ENCODE measurements at places on chromosomes 16 and 17.

DNA sequence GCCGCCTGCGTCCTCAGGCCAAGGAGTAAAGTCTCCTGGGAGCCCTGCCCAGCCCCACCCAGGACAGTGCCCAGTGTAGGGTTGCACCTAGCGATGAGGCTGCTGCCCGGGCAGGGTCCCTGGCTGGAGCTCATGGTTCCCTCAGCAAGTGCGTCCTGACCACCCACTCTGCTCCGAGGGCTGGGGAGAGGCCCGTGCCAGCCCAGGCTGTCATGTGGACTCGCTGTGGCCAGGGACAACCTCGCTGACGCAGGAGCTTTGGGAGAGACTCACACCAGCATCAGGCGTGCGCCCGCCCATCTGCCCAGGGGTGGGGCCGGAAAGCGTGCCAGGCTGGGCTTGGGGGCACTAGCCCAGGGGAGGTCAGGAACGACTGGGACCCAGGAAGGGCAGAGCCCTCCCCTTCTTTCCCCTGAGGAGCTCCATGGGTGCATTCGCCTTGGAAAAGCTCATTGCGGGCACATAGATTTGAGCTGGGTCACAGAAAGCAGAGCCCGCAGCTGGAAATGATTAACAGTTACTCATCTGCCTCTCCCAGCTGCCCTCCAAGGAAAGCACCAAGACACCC lies 19.7 kb downstream of the DPEP1 start:
- DNase-seq, result no peak

- DNase-seq, result no peak
Observed at GRCh38 chr17:6554871-6555330, 1.5 kb downstream of the PITPNM3 start.

DNA sequence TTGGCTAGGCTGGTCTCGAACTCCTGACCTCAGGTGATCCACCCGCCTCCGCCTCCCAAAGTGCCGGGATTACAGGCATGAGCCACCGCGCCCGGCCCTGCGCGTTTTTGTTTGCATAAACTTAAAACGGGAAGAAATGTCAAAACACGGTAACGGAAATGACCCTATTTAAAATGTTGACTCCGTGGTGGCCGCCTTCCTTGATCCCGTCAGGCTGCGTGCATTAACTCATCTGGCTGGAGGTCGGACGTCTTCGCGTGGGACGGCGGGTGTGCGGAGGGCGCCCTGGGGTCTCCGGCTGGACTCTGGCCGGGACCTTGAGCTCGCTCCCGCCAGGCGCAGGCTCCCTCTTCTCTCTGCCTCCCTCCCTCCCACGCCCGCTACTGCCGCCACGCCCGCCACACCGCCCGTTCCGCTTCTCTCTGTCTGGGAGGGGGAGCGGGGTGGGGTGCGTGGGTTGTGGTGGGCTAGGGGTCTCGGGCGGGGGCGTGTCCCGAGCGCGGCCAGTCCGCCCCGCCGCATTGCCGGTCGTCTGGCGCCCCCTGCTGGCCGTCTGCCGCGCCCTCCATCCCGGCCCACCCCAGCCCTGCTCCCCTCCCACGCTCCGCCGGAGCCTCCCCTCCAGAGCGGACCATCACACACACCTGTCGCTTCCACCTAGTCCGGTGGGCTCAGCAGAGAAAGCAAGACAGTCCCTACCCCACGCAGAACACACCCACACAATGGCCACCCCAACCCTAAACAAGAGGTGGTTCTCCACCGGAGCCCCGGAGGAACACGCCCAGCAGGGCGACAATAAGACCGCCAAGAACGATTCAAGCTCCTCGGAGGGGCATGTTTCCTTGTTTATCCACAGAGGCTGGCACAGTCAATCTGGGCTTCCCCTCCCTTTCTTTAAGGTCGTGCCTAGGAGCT lies 1.2 kb upstream of the CCDC42 start:
- no peak for DNase-seq

GRCh38 chr16:84443166-84443802 lies 61.2 kb downstream of the MEAK7 start:
- no peak for DNase-seq

DNA sequence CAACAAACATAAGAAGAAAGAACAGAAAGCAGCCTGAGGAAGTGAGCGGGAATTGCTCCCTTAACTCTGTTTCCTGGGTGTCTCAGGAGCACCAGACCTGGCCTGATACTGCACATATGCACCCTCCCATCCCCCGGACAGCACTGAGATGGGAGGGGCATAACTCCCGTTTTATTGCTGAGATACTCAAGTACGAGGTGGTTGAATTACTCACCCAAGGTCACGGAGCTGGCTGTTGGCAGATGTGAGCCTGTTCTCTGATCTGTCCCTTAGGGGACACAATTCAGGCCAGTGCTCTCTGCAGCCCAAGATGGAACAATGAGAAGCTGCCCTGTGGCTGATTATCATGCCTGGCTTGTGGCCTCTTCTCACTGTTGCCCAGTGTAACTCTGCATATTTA lies 9.1 kb upstream of the MED9 start:
- no peak for DNase-seq

DNA sequence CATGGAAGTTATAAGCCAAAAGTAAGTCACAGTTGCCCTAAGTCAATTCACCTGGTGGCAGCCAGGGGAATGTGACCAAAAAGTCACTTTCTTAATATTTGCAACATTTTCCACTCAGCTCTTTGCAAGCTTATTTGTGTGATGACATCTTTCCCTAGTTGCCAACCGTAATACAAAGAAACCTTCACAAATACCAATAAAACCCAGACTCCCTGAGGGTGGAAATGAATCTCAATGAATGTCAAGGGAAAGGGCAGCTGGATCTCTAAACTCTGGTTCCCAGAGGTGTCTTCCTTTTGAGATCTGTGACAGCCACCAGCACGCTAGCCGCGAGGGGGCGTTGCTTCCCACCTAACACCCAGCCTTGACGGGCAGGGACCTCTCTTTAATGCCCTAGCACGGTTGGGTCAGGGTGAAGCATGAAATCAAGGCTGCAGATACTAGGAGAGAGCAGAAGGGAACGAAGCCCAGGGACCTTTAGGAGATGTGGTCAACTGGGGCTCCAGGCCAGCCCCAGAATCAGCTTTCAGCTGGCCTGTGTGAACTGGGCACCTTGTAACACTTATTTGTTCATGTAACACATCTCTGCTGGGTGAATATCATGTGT lies 82.2 kb downstream of the CMC2 start:
- DNase-seq, result no peak

- DNase-seq, result no peak
Observed at GRCh38 chr16:17633181-17633951, 162.6 kb upstream of the XYLT1 start.

Data from NCI-H2081 treated with DMSO at 0.1 percent for 48 hours (cell line).